ENCODE measurements at places on chromosomes 2 and 18.

DNA sequence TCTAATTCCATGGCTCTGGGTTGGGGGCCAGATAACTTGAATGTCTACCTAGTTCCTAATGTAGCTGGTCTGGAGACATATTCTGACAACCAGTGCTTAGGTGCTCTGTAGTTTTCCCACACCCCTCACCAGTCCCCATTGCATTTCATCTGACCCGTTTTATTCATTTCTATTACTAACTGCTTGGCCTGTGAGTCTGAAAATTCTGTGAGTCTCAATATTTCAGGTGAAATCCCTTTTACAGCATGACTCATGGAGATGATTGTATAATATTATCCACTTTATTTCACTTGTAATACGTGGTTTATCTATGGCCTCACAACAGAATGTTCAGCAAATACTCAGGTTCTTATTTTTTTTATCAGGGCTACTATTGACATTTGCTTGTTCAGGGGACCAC lies 103.7 kb upstream of the UGP2 start:
- no peak for DNase-seq

DNA sequence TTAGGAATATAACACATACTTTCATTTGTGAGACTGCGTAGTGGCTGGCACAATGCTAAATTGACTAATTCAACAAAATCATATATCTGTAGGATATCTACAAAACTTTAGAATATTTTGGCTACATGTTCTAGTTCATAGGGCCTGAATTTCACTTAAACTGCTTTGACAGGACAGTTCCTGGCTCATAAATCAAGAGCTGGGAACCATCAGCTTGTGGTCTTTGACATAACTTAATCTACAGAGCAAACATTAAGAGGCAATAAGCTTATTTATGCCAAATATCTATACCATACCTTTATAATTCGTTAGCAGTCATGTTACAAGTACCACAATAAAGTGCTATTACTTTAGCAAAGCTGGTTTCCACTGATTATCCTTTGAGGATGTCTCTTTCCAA lies 83.5 kb downstream of the ROCK2 start:
- DNase-seq = no peak

DNA sequence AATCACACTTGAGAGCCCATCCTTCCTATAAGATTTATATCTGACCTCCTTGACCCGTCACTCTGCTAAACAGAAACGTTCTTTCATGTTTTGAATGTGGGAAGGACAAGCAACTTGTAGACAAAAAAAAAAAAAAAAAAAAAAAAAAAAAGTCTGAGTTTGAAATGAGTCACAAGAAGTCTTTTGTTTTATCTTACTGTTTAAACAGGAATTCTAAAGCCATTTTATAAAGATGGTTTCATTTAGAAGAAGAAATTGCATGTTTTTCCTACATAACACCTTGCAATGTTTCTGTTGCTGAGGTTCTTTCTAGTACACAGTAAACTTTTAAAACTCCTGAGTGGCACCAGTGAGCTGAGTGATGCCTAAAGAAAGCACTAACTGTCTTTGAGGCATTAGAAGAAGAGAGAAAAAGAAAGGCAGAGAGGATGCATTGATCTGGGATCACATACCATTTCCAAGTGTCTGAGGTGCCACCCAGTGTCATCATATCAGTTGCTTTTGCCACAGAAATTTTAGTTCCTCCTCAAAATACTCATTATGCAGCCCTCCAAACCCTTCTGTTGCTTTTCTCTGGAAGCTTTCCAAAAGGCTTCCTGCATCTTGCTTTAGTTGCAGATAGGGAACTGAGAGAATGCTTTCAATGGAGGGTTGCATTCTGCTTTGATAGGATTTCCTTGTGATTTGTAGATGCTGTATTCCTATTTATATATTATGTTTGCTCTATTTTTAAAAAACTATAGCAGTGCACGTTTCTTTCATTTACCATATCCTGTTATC lies 69.1 kb downstream of the ACVR2A start:
- DNase-seq = no peak

DNA sequence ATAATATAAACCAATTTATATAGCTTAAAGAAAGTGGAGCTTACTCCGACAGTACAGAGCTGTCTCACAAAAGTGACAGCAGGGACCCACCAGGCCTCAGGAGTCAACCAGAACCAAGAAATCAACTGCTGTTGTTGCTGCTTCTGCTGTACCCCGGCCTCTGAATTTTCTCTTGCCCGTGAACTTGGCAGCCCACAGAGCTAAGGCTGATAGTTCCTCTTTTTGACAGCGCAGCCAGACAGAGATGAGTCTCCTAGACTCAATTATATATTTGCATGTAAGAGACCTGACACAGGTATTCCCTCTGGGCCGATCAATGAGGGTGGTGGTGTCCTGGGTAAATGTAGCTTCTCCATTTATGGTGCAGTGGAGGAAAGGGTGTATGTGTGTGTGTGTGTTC lies 109.4 kb downstream of the KCTD1 start:
- no peak for DNase-seq

GRCh38 chr18:31407649-31408048 lies 31.1 kb downstream of the DSG4 start:
- DNase-seq = no peak

Data from stimulated activated naive CD8-positive, alpha-beta T cell treated with anti-CD3 and anti-CD28 coated beads, Interleukin-15, amount 100 ng/mL, for 72 hours (primary cell).